ENCODE measurements at places on chromosomes 11 and 22.

DNA sequence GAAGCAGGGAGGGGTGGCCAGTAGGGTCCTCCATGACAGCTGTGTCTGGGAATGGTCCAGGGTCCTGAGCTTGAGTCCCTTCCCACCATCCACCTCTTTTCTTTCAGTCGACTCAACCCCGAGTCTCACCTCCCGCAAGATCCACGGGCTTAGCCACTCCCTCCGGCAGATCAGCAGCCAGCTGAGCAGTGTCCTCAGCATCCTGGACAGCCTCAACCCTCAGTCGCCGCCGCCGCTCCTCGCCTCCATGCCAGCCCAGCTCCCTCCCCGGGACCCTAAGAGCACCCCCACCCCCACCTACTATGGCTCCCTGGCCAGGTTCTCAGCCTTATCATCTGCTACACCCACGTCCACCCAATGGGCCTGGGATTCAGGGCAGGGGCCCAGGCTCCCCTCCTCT lies 81.9 kb downstream of the CEP164 start:
- DNase-seq: no peak

DNA sequence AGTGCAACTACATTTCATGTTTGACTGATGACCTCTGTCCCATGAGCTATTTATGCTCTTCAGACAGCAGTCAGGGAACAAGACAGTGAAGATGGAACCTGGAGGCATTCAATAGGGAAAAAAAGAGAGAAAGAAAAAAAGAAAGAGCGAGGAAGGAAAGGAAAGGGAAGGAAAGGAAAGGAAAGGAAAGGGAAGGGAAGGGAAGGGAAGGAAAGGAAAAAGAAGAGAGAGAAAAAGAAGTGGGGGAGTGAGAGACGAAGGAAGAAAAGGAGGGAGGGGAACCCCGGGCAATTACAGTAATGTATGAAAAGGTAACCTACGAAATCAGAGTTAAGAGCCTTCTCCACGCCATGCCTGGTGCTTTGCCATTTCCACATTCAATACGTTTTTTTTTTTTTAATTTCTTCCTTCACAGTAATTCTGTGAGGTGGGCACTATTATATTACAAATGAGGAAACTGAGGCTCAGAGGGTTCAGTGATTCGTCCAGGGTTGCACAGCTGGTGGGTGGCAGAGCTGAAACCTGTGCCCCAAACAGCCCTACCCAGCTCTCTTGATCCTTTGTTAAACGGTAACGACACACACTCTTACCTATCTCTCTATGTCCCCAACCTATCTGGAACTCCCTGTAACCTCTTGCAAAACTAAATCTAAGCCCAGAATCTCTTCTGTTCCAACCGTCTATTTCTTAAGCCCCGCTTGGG lies 39.3 kb downstream of the ETS1 start:
- no peak for DNase-seq

DNA sequence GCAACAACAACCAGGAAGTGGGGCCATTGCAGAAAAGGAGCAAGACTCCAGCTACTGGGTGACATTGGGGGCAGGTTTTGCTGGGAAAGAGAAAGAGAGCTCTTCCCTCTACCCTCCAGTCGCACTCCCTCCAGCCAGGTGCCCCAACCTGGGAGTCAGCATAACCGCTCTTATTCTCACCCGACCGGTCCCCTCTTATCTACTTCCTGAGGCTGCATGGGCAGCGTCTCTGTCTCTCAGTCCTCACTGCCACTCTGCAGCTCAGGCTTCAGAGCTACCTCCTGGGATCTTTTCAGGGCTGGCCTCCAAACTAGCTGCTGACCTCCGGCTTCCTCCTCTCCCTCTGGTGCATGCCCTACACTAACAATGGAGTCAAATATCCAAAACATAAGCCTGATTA lies 5.1 kb downstream of the ZNF70 start:
- DNase-seq: no peak

- DNase-seq: no peak
These were observed 72.4 kb downstream of the LDLRAD3 start for GRCh38 chr11:36016263-36016662.

DNA sequence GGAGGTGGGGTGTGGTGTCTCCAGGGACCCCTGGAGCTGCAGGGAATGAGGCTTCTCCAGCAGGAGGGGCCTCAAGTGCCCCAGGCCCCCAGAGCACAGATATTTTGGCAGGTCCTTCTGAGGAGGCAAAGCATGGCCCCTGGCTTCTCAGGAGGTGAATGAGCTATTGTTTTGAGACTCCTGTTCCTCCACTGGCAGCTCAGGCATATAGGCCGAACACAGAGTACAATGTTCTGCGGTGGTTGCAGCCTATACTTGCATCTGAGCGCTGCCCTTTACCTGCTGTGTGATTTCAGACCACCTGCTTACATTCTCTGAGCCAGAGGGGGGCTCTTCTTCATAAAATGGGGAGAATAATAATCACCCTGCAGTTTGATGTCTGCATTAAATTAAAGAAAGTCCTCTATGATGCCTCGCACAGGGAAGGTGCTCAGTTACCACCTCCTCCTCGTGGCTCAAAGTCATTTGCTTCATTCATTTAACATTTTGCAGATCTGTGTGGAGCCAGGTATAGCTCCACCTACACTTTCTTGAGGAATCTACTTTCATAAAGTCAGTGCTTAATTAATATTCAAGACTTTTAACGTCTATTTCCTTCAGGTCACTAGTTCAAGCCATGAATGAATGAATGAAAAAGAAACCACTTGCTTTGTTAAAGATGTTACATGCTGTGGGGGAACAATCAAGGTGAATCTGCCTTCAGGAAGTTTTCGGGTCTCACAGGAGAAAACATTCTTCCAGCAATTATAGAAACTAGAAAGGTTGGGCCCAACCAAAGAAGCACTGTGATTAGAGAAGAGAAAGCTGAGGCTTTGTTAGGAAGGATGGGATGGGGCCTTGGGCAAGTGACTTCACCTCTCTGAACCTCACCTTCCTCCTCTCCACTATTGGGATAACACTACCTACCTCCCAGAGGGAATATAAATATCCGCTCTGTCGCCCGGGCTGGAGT lies 68.4 kb downstream of the ADAMTS15 start:
- no peak for DNase-seq

DNA sequence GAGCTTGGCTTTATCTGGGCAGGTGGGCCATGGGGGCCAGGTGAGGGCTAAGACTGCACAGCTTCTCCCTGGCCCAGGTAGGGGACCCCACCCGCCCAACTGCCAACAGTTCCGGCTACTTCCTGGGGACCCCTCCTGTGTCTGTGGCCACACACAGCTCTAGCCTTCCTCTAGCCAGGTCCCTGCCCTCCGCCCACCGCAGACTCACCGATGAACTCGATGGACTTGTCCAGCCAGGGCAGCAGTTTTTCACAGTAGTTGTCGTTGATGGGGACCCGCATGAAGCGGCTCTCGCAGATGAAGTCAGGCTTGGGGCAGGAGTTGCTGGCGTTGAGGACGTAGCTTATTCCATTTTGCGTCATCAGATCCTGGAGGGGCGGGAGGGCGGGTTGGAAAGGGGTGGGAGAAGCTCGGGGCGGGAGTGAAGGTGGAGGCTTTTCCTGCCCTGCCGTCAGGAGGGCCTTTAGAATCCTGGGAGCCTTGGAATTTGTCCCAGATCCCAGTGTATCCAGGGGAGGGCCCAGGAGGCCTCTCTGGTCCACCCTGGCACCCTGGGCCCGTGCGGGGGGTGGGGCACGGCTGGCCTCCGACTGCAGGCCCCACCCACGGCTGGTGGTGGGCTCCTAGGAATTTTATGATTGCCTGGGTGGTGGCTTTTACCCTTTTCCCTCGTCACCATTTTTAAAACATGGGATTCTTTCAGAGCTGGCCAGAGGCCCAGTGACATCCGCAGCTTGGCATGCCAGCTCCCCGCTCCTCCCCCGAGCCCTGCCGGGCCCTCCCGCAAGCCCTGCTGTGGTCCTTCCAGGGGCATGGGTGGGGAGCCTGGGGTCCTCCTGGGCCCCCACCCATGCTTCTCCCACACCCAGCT lies 13.9 kb downstream of the DUSP8 start:
- no peak for DNase-seq

- DNase-seq: no peak
These were observed 7.0 kb downstream of the FADD start for GRCh38 chr11:70210051-70210501.

DNA sequence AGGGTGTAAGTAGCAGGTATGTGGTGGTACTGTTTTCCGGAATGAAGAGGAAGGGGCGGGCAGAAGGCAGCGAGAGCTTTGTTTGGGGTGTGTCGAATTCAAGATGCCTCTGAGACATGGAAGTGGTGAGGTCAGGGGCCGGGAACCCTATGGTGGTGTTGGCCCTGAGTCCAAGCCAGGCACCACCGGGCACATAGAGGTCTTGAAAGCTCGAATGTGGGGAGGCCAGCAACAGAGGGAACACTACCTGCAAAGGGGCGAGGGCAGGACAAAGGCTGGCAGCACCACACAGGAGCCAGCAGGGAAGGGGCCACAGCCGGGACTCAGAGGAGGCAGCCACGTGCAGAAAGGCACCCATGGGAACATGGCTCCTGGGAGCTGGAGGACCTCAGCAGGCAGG lies 57.8 kb downstream of the CDKN1C start:
- no peak for DNase-seq

DNA sequence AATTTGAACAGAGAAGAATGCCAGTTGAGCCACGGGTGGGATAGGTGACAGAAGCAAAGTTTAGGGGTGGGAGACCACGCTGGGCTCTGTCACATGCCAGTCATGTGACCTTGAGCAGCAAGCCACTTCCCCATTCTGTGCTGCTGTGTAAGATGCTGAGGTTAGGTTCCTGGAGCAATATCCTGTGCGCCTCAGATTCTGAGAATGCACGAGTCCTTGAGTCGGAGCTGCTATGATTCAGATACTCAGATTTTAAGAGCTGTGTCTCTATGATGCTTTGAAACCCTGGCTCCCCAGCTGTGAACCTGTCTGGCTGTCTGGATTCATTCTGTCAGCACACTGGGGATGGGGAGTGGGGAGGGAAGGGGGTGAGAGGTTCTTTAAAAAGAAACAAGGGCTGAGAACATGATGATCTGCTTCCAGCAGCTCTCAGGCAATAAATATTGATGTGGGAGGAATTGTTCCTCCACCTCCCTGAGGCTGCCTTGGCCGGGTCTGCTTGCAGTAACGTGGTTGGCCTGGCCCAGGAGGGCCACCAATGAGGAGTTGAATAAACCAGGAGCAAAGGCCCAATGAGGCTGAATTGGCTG lies 24.0 kb downstream of the SLCO2B1 start:
- DNase-seq: no peak

DNA sequence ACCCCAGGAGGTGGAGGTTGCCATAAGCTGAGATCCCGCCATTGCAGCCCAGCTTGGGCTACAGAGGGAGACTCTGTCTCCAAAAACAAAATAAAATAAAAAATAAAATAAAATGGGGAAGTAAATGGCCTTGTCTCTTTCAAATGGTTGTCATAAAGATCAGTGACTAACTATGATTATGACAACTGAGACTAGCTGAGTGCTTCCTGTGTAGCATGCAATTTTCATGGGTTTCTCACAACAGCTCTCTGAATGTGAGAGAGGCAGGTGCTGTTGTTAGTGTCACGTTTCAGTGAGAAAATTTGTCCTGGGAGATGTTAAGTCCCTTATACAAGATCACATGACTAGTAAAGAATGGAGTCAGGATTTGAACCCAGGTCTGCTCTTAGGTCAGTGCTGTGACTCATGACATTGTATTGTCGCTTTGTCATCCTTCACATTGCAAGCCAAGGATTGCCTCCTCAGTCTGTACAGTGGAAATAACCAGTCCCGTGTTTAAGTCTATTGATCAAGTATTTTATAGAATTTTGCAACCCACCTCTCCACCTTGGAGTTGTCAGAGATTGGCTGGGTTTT lies 163.3 kb upstream of the CCDC90B start:
- no peak for DNase-seq

DNA sequence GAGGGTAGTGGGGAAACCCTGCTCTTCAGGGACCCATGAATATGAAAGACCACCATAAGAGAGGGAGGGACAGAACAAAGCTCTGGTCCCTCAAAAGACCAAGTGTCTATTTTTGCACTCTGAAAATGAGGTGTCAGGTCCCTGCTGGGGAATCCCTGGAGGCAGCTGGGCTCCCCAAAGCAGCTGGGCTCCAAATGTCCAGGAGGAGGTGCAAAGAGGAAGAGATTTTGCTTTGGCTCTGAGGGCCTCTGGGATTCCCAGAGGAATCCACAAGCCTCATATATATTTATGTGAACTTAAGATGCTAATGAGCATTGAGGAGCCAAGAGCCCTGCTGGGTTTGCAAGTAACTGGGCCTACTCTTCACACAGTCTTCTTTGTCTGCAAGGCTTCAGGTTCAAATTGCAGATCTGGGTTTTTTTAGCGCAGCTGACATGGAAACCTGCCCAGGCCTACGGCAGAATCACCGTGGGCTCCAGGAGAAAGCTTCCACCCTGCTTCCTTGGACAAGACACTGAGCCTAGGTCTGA lies 26.0 kb downstream of the CLMP start:
- no peak for DNase-seq

- no peak for DNase-seq
These were observed 44.5 kb downstream of the PARVB start for GRCh38 chr22:44068422-44069191.

- DNase-seq: no peak
These were observed 4.9 kb downstream of the HTATIP2 start for GRCh38 chr11:20368438-20368837.

DNA sequence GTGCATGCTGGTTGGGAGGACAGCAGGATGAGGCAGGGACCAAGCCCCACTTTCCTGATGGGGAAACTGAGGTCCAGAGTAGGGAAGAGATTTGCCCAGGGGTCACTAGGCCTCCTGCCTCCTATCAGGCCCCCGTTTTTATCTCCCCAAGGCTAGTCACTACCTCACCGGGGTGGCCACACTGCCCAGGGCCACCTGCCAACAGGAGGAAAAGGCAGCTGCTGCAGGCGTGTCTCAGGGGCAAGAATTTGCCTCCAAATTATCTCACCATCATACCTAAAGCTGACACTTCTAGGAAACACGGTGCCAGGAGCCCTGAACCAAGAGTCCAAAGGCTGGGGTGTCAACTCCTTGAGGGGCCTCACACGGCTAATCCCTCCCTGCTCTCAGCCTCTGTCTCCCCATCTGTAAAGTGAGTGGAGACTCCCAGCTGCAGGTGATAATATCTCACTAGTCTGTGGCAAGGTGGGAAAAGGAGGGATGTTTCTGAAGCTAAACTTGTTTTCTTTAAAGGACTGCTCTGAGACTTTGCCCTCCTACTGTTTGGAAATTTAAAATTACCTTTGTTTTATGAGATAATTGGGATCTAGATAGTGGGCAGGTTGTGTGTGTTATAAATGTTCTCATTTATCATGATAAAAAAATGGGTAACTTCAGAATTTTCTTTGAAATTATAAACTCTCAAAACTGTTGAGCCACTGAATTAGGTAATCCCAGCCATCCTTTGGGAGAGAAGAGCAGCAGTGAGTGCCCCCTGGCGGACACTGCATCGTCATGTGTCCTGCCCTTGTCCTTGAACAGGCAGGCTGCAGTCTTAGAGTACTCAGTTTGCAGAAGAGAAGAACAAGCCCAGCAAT lies 60.0 kb downstream of the MYO7A start:
- peak; percentile 83 for DNase-seq

All from NCI-H2029 (cell line).